Muscle of arm (tissue), 14 donors: ENCODE measurements at places on chromosomes 16 and 17. TPM values are rescaled to one million over a fixed set of nuclear protein-coding genes. Genes with fewer than 3 reads are reported as not detected.

DNA sequence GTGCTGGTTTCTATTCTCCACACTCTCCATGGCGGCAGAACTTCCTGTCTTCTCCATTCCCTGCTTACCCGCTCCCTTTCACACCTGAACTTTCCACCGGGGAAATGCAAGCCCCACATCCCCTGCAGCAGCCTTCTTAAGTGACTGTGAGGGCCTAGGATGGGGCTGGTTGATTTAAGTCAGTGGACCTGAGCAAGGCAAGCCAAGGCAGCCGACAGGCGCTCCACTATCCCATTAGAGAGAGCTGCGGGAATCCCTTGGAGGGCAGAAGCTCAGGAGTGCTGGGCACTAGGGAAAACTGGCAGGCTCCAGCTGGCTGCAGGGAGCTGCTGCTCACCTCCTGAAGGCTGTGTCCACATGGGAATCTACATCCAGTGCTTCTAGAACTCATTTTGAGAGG is 36.1 kb upstream of the SLC25A19 start:
- no peak for DNase-seq

- DNase-seq = no peak
Observed at GRCh38 chr16:8742068-8742467, 55.4 kb downstream of the TMEM186 start.

DNA sequence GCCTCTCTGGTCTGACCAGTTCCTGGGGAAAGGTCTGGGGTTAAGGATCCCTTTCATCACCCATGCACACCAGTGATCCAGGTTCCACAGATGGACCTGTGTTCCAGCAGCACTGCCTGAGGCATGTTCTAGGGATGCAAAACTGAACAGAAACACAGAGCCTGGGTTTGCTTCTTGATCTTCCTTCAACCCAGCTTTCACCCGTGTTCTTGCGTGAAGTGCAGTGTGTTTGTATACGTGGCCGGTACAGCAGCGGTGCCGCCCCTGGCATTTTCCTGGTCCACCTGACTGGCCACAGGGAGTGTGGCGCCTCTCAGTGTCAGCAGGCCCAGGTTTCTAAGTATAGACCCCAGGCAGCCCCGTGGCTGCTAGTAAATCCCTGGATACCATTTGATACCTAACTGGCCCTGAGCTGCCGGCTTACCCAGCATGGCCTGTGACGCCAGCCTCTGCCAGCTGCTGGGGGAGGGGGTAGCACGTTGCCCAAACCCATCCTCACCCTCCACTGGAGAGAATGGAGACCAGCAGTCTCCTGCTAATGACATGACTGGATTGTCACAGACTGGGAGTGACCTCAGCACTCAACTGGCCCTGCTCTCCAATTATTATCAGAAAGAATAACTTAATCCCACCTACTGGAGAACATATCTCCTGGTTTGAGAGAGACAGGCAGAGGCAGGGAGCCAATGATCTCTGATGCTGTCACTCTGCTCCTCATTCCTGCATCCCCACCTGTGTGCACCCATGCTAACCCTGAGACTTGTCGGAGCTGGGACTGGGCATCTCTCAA is 59.2 kb upstream of the LGALS9 start:
- no peak for DNase-seq

DNA sequence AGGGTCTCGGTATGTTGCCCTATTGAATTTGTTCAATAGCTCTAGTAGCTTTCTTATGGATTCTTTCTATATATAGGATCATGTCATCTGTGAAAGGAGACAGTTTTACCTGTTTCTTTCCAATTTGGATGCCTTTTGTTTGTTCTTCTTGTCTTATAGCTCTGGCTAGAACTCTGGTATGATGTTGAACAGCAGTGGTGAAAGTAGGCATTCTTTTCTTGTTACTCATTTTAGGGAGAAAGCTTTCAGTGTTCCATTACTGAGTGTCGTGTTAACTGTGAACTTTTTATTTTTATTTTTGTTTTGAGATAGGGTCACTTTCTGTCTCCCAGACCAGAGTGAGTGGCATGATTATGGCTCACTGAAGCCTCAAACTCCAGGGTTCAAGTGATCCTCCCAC is 21.2 kb downstream of the EFCAB5 start:
- DNase-seq = no peak

DNA sequence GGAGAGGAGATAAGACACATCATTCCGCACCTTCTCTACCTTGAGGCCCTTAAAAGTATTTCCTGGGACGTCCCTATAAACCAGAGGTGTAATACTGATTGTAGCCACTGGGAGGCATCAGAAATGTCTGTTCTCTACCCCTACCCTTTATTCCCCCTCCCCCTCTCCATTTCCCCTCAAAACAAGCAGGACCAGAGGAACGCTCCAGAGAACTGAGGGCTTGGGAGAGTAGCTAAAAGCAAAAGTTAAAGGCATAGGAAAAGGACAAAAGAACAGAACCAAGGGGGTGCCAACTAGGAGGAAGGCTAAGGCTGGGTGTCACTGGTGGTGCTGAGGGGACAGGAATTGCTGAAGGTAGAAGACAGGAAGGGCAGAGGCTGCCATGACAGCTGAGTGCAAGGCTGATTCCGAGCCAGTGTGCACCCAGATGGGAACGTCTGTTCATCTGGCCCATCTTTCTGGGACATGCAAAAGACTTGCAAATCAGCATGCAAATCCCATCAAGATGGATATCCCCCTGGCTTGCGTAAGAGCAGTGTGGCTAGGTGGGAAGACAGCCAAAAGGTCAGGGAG is 6.7 kb downstream of the CAMTA2 start:
- peak; percentile 67 for DNase-seq

CSF3 gene
- not detected for polyA plus RNA-seq
